Fibroblast of mammary gland (primary cell): ENCODE measurements at places on chromosomes 2 and 18.

GRCh38 chr2:51559026-51559425, 527.1 kb upstream of the NRXN1 start:
- no peak for DNase-seq

GRCh38 chr2:29819570-29819969, 101.8 kb downstream of the ALK start:
- DNase-seq: no peak

- DNase-seq: peak; percentile 33
These were observed 128.4 kb upstream of the CBLN2 start for GRCh38 chr18:72672364-72673184.

DNA sequence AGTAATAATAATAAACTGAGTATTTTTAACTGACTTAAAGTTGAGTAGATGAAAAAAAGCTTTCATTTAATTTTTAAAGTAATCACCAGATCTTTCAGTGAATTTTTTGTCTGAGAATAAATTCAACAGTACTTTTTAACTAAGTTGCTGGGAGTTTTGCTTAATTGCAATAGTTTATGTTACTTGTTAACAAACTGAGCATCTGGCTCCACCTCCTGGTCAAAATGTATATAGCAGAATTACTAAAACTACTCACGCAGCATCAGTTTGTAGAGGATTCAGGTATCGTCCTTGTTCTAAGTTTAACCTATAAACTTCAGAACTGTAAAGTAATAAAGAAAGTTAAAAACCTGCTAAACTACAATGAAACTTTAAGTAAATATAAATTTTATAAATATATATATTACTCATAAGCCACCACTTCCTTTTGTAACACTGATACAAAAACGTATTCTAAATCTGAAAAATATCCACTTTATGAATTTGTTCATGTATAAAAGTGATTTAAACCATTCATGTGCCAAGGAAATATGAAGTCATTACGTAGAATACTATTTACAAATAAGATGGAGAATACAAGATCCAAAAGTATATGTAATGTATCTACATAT, 21.3 kb downstream of the NOL10 start:
- peak; percentile 69 for DNase-seq

DNA sequence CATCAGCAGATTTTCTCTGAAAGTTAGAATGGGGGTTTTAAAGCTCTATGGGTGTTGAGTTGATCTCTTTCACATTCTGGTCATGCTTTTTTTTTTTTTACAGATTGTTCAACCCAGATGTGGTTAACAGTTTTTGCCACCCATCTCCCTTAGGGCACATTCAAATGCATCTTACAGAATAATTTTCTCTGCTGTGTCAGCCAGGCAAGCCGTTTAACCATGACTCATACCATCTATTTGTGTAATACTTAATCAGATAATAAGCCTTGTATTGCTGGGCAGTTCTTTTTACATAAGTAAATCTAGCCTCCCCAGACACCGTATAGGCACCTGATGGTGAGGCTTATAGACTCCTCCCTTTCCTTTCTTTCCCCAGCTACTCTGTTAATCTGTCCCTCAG, 62.0 kb downstream of the TGIF1 start:
- peak; percentile 86 for DNase-seq

DNA sequence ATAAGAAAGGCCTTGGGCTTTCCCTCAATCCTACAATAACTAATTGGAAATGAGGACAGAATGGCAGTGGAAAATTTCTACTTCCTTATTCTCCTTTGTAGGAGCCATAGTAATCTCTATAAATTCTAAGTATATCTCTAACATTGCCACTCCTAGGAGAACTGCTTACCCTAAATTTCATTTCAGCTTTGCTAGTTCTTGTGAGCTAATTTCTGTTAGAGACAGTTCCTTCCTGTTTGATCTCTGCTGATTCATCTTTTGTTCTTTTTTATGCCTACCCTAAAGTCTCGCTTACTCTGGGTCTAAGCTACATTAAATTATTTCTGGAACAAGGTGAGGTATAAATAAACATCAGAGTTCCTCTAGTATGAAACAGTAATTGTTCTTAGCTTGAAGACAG, 25.7 kb downstream of the ABHD3 start:
- DNase-seq: no peak

DNA sequence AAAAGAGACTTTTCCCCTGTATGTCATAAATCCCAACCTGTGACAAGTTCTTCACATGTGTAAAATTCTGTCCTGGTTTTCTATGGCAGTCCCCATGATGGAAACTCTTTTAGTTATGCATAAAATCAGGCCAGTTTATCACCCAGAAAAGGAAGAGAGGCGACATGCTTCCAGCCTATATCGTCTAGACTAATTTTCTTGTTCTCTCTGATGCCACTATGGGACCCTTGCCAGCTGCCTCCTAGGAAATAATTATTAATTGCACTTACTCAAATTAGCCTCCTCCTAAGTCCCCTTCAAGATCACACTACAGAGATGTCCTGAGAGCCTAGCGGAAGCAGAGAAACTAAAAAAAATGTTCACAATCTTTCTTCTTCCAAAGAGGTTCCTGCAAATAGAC, 722.4 kb downstream of the NRXN1 start:
- DNase-seq: no peak

GRCh38 chr18:50757358-50757757, 62.5 kb downstream of the MRO start:
- DNase-seq: no peak
